NCI-H524 treated with DMSO at 0.1 percent for 48 hours (cell line): ENCODE measurements at places on chromosomes 4 and X.

- no peak for DNase-seq
Observed at GRCh38 chrX:69357317-69357716, 146.8 kb upstream of the NALF2 start.

DNA sequence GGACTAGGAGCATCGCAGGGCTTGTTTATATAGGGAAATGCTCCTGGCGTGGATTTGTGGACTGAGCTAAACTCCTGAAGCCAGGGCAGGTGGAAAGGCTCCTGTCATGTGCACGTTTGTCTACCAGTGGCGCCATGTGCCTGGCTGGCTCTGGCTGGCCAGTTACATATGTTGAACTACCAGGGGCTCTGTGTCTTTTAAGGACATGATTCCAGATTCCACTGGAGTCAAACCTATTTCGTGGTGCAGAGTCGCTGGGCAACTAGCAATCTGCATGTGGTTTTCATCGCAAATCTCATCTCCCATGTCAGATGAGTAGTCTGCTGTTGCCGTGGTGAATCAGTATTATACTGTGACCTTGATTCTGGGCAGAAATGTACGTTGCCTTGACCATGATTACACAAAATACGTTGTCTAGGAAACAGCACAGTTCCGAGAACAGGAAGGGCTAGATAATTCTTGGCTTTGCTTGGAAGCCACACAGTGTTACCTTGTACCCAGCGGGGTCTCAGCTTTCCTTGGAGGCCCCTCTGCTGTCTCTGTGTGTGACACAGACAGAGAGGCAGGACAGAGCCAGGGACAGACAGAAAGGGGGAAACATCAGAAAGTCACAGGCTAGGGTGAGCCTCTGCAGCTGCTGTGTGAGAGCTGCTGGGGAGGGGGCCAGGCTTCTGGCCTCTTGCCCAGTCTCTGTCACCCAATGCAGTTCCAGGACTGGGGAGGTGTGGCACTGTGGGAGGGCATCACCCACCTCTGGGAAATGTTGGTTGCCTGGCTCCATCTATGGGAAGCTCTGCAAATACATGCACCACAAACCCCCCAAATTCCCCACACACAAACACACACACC, 19.2 kb downstream of the PNMA6E start:
- DNase-seq = peak; percentile 29

GRCh38 chr4:84167093-84167492, 332.0 kb downstream of the NKX6-1 start:
- no peak for DNase-seq

GRCh38 chr4:47746122-47746521, 91.7 kb downstream of the CORIN start:
- DNase-seq = no peak

GRCh38 chr4:55617587-55618197, 18.4 kb downstream of the NMU start:
- no peak for DNase-seq

DNA sequence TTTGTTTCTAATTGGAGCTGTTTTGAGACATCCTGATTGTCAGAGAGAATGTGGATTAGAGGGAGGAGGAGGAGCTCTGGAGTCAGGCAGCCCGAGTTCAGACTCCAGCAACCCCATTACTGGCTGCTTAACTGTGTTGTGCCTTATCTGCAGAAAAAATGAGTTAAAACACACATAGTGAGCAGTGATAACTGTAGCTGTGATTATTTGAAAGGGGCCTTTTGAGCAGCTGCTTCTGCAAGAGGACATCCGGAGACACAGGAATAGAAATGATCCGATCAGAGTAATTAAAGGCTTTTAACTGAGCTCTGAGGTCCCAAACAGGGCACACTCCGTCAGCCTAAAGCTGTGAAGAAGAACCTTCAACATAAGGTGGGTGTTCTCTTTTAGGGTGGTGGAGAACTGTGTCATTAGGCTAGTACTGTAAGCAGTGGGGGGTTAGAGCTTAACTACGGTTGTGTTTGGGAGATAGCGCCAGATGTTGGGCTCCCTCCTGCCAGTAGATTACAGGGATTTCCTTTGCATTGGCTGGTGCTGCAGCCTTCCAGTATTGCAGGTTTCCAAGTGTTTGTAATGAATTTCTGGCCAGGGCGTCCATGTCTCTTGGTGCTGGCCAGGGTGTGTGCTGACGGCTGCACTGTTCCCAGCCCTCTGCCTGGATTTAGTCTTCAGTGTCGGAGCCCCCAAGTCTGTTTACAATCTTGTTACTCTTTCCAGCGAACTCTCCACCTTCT, 24.3 kb downstream of the ADD1 start:
- peak; percentile 66 for DNase-seq

DNA sequence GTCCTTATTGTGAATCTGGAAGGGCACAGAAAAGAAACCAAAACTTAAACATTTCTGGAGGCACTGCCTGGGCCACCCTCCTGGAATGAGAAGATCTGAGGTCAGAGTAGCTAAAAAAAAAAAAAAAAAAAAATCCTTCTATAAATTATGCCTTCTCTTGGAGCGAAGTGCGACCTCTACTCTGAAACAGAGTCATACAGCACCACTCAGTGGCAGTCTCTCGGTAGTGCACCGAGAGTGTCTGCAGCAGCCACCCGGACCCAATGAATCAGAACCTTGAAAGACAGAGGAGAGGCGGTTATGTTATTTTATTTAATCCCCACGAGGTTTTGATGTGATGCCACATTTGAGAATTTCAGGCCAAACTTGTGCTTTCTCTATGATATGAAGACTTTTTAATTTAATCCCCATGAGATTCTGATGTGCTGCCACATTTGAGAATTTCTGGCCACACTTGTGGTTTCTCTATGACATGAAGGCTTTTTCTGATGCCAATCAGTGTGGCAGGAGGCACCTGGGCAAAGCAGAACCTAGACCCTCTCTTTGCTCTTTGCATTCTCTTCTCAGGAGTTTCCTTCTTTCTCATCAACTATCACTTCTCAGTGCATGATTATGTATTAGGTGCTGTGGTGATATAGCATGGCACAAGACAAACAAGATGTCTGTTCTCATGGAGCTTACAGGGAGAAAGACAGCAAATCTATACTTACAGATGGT, 5.6 kb upstream of the CT47C1 start:
- DNase-seq = peak; percentile 1

DNA sequence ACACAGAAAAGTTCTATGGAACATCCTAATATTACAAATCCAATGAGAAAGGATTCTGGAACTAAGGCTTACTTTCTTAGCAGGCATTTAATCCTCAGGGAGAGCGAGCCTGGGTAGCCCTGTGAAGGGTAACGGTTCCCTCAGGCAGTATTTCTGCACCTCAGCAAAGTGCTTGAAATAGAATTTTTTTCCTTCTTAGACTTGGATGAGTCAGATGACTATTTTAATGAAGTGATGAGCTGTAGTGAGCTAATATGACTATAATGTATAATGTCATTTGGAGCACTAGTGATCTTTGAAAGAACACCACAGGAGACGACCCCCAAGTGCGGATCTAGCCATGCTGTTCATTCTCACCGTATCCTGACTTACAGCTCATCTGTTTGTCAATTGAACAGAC, 493.0 kb upstream of the FAM241A start:
- DNase-seq = no peak

- no peak for DNase-seq
Observed at GRCh38 chr4:147528054-147528453, 47.2 kb downstream of the EDNRA start.

GRCh38 chr4:15385515-15385914, 42.3 kb upstream of the C1QTNF7 start:
- no peak for DNase-seq

DNA sequence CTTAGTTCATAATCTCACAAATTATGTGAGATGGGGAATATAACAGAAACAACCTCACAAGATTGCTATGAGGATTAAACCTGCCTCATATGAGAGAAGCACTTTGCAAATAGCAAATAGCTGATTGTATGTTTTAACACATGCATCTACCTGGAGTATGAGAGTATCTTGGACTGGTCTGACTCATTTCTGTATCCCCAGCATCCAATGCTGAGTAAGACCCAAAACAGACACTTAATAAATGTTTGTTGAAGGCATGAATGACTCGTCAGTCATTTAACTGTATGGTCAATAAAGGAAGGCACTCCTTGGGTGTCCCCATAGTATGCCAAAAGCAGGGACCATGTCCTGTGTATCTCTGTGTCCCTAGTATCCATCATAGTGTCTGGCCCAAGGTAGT, 350.9 kb upstream of the F9 start:
- no peak for DNase-seq

DNA sequence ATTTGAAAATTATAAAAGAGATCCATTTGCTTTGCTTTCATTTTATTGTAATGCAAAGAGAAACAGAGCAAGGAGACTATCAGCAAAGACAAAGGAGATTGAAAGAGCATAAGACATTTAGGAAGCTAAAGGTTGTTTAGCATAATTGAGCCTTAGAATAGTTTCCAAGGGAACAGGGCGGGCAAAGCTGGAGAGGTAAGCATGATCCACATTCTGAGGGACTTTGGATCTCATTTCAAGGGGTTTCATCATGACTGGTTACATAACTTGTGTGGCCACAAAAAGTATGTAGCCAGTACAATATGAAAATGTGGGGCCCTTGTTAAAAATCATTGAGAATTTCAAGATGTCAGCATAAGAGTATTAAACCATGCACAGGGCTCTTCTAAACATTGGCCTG, 406.5 kb downstream of the RPA4 start:
- no peak for DNase-seq

DNA sequence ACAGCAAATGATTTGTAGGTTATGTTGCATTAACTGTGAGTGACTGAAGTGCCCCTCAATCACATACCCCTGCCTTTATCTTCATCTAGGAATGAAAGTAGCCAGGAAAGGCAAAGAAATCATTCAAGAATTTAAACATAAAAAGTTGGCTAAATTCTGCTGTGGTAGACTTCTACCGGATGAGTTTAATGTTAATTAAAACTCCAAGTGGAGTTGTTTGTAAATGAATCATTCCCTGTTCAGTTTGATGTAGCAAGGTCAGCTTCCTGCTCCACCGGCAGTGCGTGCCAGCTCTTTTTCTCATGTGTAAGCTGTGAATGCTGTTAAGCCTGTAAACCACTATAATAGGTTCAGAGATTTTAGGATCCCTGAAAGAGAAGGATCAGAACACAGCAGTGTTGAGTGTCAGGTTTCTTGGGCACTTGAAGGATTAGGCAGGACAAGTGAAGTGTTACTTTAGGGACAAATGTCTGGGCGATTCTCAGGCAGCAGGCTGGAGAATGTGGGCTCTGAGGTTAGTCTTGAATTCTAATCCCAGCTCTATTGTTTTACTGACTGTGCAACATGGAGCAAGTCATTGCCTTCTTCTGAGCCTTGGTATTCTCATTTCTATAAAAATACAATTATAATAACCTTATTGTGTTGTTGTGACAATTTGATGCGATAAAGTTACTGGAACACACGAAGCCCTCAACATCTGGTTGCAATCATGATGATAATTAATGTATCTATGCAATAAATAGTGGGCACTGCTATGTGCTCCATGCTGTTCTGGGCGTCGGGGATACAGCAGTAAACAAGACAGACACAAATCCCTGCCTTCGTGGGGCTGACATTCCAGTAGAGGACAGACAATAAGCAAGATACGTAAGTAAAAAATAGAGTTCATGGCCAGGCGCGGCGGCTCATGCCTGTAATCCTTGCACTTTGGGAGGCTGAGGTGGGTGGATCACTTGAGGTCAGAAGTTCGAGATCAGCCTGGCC, 112.0 kb downstream of the SHROOM3 start:
- DNase-seq = peak; percentile 89

GRCh38 chr4:25198713-25199112, 35.1 kb upstream of the PI4K2B start:
- no peak for DNase-seq

GRCh38 chr4:112318239-112319142, 21.3 kb downstream of the ALPK1 start:
- DNase-seq = no peak

- no peak for DNase-seq
Observed at GRCh38 chrX:40685362-40685918, 38.1 kb upstream of the CXorf38 start.

DNA sequence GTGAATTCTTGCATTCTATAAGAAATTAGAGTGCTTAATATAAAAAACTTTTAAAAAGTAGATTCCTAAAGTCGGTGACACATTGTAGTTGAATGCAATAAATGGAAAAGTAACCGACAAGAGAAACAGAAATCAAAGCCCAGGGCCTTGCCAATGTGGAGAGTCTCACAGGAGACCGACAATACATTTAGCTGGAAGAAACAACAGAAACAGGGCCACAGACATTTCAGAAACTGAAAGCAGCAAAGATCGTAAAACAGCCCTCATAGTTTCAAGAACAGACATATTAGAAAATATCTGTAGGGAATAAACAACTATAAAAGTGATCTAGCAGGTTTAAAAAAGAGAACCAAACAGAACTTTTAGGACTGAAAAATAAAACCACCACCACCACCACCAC, 49.5 kb downstream of the STAP1 start:
- no peak for DNase-seq

DNA sequence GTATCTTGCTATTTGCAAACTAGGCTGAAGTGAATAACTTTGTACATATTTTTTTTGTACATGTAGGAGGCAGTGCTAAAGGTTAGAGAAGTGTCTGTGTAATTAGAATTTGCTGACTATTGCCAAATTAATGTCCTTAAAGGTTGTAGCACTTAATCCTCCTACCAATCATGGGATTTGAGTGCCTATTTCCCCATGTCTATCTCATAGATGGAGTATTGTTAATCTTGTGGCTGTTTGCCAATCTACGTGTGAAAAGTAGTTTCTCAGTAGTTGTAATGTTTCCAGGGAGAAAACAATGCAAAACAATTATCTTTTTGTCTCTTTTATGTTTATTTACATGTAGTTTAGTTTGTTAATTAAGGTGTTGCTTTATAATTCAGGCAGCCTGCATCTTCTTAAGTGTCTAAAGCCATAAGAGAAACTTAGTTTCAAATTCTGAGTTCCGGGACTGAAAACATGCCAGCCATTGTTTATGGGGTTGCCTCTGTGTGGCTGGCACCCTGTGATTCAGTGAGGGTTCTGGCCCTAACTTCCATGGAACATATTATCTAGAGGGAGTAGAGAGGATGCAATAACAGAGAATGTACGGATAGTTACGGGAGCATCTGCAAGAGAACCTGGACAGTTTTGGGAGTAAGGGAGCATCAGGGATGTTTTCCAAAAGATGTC, 142.4 kb downstream of the KLHL8 start:
- DNase-seq = no peak

GRCh38 chr4:62543002-62543401, 1342.9 kb downstream of the ADGRL3 start:
- no peak for DNase-seq

GRCh38 chr4:4306920-4307319, 16.9 kb downstream of the ZBTB49 start:
- no peak for DNase-seq

DNA sequence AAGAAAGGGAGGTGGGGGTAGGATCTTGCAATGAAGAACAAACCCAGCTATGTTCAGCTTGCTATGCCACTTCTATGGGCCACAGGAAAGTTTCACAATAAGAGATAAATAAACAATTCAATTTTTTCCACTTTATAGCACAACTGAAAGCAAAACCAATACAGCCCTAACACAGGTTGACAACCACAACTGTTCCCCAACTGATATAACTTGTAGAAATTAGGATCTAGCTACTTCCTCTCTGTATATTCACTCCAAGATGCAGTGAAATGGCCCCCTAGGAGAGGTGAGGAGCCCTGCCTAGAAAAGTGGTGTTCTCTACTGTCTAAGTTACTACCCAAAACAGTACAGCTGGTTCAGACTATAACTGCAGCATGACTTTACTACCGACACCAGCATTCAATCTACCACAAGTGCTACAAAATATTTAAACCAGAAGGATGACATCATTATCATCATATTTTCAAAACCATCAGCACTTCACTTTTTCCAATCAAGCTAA, 77.0 kb downstream of the FBXW7 start:
- no peak for DNase-seq
